ENCODE measurements at places on chromosomes 1 and 21.

DNA sequence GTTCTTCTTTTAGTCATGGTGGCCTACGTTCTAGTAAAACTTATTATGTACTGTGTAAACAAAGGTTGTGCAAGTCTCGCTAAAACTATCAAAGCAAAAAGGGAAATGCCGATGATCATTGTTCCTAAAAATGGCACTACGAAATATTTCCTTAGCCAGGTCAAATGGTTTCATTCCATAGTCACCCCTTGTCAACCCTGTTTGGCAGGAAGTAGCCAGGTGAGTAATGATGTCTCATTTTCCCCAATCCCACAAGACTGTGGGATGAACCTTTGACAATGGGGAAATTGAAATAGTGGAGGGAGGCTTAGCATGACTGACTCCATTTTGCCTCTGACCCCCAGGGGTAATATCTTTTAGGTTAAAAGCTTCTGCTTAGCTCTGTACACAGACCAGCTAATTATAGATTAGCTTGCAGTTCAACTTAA, 5.6 kb upstream of the REN start:
- DNase-seq: no peak

DNA sequence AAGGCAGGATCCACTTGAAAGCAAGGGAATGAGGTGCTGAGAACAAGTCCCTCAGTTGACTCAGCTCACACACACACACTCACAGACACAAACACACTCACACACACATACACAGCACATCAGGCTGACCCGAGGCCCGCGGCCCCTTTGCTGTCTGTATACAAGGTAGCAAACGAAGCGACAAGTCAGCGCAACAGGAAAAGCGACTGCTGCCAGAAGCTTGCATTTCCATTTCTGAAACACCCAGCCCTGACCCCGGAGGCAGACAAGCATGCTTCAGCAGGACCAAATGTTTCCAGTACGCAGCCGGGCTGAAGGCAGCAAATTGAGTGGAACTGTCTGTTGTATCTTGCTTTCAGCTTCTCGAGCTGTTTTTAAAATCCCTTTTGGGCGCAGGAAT, 501.6 kb downstream of the NPHP4 start:
- no peak for DNase-seq

DNA sequence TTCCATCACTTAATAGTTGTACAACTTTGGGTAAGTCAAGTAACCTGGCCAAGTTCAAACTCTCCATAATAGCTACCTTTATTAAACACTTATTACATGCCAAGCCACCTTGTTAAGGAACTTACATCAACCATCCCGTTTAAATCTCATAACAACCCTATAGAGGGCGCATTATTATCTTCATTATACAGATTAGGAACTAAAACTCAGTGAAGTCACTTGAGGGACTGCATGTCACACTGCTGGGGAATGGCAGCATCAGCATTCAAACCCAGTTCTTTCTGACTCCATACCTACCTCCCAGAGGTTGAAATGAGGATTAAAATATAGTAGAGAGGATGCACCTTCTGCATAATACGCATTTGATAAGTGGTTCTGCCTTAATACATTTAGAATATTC, 47.1 kb upstream of the PLA2G2C start:
- DNase-seq: no peak

DNA sequence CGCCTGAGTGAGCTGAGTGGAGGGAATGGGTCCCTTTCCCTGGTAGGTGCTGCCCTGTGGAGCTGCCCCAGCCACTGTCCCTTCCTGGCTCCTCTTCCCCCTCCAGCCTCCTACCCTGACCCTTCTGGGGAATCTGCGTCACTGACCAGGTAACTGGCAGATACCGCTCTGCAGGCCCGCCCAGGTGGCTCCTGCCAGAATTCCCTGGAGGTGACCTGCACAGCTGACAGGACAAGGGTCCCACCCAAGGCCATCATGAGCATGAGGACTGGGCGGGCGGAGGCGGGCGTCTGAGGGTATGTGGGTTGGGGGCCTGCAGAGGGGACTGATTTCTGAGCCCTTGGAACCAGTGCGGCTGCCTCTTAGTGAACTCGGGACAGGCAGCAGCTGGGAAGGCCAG, 32.5 kb downstream of the DHRS3 start:
- DNase-seq: no peak

DNA sequence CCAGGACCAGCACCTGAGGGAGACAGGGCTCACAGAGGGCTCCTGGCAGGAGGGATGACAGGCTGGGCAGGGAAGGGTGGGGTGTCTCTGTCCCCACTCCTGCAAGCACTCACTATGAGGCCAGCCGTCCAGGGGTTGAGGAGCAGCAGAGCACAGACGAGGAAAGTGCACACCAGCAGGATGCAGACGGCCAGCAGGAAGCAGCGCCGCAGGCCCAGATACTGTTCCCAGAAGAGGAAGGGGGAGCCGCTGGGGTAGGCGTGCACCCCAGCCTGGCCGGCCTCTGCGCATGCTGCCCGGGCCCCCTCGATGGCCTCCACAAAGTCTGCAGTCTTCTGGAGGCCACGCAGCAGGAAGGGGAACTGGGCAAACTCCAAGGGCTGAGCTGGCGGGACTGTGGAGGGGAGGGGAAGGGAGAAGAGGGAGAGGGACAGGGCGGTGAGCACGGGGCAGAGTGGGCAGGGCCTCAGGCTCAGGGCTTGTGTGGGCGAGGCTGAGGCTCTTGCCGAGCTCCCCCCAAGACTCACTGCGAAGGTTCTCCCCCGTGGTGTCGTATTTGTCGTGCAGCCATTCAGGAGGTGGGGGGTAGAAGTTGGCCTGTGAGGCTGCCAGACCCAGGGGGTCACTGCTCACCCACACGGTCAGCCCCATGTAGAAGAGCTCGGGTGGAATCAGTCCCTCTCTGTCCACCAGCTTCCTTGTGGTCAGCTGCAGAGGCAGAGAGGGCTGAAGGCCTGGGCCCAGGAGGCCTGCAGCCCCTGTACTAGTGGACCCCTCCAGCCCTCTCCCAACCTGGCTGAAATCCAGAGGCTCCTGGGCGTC, 16.5 kb downstream of the PTCH2 start:
- no peak for DNase-seq

DNA sequence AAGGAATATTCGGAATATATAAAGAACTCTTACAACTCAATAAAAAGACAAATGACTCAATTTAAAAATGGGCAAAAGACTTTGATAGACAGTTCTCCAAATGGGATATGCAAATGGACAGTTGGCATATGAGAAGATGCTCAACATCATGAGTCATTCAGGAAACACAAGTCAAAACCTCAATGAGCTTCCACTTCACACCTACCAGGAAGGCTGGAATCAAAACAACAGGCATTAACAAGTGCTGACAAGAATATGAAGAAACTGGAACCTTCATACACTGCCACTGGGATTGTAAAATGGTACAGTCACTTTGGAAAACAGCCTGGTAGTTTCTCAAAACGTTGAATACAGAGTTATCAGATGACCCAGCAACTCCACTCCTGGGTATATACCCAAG, 17.2 kb downstream of the PGBD5 start:
- no peak for DNase-seq

DNA sequence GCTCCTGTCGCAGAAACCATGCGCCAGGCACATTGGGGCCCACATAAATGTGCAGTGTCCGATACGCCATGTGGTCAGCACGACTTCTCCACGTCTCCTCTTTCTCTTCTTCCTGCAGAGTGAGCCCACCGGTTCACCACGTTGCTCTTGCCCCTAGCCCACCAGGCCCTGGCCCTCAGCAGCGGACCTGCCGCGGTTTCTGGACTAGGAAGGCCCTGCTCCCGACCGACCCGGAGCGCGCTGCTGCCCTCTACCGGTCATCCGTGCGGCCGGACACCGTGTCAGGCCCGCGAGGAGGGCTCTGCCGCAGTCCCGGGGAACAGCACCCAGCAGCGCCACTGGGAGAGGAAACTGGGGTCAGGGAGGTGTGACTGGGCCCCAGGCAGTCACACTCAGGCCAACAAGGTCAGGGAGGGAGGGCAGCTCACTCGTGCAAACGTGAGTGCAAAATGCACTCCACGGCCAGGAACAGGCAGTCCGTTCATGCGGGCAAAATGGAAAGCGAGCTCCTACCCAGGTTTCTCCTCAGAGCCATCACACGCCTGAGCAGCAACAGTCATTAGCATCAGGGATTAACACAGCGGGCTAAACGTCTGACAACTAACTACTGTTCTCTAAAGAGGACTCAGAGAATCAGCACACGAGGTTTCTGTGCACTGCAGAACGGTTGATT, 13.7 kb downstream of the TLR5 start:
- peak; percentile 44 for DNase-seq

DNA sequence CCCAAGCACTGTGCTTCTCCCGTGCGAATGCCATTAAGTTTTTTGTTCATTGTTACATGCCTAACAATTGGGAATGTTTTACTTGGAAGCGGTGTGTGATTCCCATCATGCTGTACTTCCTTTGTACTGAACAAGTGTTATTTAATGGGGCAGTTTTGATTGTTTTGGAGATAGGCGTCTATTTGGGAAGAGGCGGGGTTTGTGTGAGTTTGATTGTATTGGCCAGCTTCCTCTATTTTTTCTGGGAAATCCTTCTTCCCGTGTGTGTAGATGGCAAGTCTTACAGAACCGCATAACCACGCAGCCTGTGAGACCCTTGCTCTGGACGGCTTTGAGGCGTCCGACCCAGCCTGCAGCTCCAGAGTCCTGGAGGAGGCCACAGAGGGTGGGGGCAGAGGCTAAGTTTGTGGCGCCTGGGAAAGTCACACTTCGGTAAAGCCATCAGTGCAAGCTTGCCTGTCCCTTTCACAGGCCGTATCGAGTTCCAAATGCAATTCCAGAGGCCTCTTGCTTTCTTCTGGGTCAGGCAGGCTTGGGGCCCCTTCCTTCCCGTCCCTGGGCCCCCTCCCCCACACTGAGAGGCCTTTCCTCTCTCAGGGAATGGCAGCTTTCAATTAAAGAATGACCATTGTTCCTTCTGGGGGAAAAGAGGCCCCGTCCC, 210.3 kb downstream of the TOMM20 start:
- no peak for DNase-seq

GRCh38 chr1:205633421-205633976, 1.7 kb upstream of the ELK4 start:
- DNase-seq: no peak

DNA sequence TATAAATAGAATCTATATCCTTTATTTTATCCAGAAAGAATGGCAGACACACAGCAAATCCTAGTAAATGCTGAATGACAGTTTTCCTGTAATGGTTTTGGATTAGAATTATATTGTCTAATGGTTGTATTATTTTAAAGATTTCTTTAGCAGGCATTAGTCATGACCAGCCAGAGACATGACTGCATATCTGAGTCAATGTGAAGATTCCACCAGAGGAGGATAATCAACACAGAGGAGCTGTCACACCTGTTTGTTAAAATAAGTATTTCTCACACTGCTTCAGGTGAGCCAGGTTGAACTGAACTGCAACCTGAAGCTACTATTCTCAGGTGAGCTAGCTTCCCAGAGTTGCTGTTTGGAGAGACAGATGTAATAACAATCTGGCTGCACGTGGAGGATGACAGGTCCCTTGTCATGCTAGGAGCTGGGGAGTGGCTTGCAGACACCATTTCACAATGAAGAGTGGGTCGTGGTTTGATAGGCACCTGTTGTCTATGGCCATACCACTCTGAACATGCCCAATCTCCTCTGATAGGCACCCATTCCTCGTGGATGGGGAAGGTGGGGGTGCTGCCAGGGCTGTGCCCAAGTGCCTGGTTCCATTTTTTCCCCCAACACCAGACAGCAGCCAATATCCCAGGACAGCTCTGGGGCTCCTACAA, 94.3 kb downstream of the KCNJ6 start:
- DNase-seq: no peak

GRCh38 chr1:218686258-218686657, 341.1 kb downstream of the TGFB2 start:
- no peak for DNase-seq

GRCh38 chr1:197388801-197389200, 120.7 kb downstream of the CRB1 start:
- DNase-seq: no peak

- no peak for DNase-seq
These were observed 5.8 kb downstream of the KCNJ10 start for GRCh38 chr1:160064164-160064563.

DNA sequence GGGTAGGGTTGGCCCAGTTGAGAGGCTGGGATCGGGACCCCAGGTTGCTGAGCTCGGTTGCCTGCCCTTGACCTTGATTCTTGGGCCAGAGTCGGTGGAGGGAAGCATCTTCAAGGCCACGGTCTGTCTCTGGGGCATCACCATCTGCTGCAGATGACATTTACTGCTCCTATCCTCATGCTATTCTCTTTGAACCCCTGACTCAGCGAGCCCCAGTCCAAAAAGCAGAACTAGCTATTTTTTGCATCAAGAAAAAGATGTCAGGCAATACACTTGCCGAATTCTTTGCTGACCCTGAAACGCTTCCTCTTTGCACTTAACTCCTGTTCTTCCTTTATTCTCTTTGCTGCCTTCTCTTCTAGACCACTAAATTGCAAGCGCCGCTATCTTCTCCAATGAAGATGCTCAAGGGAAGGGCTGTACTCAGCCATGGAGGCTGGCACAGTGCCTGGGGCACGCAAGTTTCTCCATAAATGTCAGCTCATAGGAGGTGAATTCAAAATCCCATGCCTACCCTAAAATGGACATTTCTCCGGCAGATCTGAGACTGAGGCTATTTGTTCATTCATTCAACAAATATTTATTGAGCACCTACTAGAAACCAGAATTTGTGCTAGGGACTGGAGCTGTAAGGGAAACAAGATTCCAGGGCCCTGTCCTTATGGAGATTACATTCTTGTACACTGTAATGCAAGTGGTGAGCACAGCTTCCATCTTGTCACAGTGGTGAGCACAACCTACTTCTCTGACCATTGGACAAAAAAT, 20.5 kb upstream of the CAPZB start:
- DNase-seq: no peak

DNA sequence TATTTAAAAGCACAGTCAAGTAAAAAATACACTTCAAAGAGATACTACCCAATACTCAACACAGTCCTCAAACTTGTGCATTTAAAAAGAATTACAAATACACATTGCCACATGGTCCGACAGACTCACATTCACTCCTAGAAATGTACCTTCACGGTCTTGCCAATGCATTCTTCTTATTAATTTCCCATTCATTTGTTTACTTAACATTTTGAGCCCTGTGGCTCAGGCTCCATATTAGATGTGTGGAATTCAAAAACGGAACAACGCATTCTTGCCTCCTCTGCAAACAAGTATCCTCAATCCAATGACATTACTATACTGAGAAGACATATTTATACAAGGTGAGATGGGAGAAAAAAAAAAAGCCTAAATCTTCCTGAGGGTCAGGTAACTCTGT, 2.5 kb upstream of the DUSP23 start:
- DNase-seq: no peak

DNA sequence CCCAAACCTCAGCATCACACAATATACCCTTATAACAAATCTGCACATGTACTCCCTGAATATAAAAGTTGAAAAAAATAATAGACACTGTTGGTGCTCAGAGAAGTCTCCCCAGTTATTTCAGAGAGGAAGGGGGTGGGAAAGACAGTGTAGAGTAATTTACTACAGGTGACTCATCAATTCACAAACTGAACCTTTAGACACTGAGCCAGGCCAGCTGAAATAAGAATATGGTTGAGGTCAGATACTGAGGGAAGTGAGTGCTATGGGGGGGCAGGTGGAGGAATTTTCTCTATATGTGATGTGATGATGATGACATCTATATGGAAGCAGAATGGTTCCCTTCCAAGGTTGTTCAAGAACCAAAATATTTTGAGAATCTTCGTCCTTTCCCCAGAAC, 50.1 kb downstream of the MRPL39 start:
- no peak for DNase-seq

GRCh38 chr1:230456478-230456877, 30.3 kb upstream of the PGBD5 start:
- DNase-seq: no peak
